ENCODE measurements at places on chromosomes 6 and 20.

DNA sequence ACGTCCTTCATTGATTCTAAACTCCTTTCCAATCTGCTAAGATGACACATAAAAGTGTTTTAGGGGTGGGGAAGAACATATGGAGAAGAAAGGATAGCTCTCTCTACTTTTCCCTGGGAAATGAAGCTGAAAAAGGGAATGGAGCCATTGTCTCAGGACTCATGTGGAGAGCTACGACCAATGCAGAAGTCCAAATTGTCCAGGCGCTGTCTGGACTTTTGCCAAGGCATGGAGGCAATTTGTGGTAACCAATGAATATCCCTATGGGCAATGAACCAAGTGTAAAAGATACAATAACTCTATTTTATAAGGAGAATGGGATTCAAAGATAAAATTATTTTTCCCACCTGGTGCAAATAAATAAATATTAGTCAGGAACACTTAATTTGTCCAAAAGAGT, 16.1 kb downstream of the FBXL4 start:
- no peak for DNase-seq

- DNase-seq: no peak
Measured at GRCh38 chr20:55172310-55173002, 697.1 kb downstream of the DOK5 start.

DNA sequence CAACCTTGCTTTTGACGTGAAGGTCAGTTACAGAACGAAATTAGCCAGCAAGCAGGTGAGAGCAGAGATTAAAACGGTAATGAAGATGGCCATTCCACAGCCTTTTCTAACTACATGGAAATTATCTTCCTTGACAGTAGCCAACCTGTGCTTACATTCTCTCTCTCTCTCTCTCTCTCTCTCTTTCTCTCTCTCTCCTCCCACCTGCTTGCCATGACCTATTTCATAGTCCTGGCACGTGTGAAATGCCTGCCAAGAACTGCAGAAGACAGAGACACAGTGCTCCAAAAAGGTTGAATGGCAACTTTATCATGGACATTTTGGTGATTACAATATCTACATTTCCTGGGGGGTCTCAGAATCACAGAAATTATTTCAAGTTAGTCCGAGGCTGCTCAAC, 38.5 kb upstream of the SALL4 start:
- DNase-seq: no peak

GRCh38 chr6:155247618-155248007, 16.2 kb upstream of the CLDN20 start:
- DNase-seq: no peak

- no peak for DNase-seq
Measured at GRCh38 chr20:19021406-19022117, 190.9 kb upstream of the SLC24A3 start.

DNA sequence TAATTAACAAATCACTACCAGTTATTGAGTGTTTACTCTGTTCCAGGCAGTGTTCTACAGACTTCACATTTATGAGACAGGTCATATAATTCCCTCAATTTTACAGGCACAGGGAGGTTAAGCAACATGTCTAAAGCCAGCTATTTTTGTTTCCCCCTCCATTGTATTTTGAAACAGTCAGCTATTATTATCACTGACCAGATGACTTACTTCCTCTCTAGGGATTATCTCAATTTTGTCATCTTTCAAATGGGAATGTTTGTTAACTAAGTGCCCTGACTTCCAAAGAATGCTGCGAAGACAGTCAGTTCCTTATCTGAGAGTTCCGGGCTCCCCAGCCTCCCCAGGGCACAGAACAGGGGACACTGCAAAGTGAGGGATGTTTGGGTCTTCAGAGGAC, 5.6 kb upstream of the CNPY3 start:
- DNase-seq: no peak

GRCh38 chr6:33908025-33908424, 104.2 kb upstream of the MLN start:
- no peak for DNase-seq

- no peak for DNase-seq
Measured at GRCh38 chr6:90187437-90188121, 109.1 kb downstream of the BACH2 start.

GRCh38 chr20:63495741-63496595, 2.9 kb downstream of the EEF1A2 start:
- no peak for DNase-seq

DNA sequence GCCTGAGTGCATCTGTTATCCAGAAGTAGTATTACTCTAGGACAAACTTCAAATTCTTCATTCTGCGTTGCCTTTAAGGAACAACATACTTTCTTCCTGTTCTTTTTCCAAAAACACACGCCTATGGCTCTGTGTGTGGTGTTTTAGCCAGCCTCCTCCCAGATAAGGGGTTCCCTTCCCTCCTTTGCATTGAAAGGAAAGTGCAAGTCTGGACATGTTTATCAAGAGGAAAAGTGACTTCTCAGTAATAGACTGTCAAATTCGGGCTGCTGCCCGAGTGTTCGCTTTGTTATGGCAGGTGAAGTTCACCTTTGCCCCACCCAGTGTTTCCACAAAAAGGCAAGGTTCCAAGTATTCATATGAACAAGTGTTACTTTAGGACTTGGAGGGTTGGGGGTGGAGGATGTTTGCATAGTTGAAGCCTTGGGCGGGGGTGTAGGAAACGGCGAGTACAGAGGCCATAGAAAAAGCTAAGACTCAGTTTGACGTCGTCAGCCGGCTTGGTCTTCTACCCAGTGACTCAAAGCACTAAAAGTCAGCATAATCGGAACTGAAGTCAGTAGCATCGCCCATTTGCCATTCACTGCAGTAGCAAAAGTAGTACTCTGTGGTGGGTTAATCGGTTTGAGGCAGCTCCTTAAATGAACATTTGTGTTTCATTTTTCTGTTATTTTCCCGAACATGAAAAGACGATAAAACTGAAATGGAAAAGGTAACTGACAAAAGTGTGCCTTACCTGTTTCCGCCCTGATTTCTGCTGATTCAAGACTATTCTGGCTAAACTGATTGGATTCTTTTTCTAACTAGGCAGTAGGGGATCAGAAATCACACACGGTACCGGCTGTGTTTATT, 12.5 kb downstream of the PRDM1 start:
- DNase-seq: no peak

DNA sequence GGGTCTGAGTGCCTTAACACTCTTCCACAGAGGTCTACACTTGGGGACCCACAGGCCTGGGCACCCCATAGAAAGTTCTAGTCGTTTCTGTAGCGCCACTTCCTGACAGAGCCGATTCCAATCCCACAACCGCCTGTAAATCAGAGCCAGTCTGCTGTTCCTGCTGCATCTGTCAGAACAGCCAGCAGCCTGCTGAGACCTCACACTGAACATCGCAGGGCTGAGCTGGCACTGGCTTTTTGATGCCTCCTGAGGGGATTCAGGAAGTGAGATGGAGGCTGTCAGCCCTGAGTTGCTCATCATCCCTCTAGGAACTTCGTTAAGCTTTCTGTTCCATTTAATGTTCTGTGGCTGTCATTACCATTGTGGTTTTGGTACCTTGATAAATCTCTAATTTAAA, 48.9 kb downstream of the DCBLD1 start:
- DNase-seq: no peak

GRCh38 chr6:44561832-44562665, 174.5 kb downstream of the CDC5L start:
- DNase-seq: no peak

- DNase-seq: no peak
Measured at GRCh38 chr6:34093206-34093605, 52.7 kb downstream of the GRM4 start.

DNA sequence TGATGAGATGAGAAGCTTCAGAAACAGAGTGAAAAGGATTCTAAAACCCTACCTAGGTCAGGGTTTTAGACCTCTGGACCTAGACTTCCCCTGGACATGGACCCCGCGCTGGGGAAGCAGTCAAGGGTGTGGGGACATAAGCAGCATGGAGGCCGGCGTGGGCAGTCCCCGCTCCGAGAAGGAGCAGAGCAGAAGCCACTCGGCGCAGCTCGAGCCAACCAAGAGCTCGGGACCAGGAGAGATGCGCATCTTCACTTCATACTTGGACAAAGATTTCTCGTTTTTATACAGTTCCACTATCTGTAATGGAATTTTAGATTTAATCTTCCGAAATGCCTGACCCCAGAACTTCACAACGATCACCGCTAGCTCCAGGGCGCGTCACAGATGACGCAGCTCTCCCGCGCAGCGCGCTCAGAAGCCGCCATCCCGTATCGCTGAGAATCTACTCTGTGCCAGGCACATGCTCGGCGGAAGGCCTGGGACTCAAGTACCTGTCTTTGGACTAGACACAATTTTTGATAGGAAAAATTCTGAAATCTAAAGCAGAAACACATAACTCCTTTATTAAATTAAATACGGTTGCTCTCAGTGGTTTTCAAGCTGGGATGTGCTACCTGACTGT, 60.3 kb downstream of the WDR27 start:
- DNase-seq: no peak

DNA sequence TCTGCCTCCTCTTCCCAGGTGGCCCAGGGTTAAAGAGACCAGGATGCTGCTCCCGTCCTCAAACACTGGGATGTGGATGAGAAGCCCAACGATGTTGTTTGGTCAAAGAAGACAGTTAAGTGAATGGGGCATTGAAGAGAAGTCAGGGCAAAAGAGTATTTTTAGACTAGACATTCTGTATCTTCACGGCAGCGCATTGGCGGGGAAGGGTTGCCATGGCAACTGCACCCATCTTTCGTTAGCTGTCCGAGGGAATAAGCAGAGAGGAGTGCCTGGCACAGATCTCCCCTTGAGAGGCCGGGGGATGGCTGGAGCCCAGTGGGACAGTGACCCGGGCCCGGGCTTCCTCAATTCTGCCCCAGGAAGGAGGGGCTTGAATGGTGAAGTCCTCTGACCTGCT, 56.4 kb upstream of the GPR31 start:
- no peak for DNase-seq

- DNase-seq: no peak
Measured at GRCh38 chr6:127328043-127328609, 15.3 kb downstream of the ECHDC1 start.

DNA sequence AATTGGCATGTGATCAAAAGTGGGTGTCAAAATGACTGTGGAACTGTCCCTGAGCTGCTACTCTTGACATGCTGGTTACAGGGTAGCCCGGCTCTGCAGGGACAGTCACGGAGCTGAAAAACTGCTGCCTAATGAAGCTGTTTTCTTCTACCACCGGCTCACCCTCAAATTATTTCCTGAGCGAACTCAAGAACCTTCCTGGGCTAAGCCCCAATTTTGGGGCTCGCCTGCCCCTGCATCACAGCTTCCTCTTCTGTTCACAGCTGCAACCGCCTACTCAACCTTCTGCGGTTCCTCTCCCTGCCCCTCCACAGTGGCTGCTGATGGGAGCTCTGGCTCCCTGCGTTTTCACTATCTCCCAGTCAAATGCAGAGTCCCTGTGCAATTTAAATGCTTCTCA, 110.8 kb upstream of the MLN start:
- DNase-seq: no peak

DNA sequence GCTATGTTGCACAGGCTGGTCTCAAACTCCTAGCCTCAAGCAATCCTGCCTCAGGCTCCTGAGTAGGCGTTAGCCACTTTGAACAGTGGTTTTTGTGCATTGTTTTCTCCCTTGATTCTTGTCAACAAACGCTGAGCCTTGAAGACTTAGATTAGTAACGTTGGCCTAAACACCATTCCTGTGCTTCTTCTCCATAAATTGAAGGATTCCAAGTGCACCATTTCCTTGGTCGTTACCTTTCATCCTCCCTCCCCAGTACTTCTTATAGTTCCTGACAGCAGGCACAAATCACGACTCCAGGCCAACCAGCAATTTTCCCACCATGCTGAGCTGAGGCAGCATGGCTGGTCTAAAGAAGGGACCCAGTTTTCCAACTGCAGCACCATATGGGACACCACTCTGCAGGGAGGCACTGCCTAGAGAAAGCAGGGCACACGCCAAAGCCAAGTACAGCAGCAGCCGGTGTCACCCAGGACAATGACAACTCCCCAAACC, 8.9 kb downstream of the RPS10 start:
- no peak for DNase-seq

DNA sequence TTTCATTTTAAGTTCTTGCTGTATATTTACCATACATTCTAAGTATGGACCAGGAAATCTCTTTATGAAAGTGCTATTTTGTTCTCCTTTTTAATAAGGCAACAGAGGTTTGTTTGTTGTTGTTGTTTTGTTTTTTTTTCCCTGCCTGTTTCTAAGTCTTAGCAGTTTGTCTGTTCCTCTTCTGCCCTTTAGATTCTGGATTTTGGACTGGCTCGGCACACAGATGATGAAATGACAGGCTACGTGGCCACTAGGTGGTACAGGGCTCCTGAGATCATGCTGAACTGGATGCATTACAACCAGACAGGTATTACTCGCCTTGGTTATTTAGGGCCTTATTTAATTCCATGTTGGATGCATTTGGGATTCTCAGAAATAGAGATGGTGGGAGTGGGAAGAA, 48.0 kb downstream of the MAPK14 start:
- no peak for DNase-seq

Data from NCI-H748 treated with DMSO at 0.1 percent for 48 hours (cell line).